Thyroid gland (tissue), 4 donors: ENCODE measurements at places on chromosomes 7 and 10.

GRCh38 chr10:71277914-71278665 lies 41.0 kb upstream of the SLC29A3 start:
- H3K27ac ChIP-seq, result no peak overlapping the region
- H3K27me3 ChIP-seq, result no peaks in the 10 kb centered on the region
- DNase-seq, result no peak
- H3K4me1 ChIP-seq, result no peaks in the 10 kb centered on the region
- no peak overlapping the region for H3K4me3 ChIP-seq

GRCh38 chr7:696812-697551 lies 29.5 kb upstream of the DNAAF5 start:
- H3K27me3 ChIP-seq, result no peaks in the 10 kb centered on the region
- no peak overlapping the region for H3K4me3 ChIP-seq
- H3K36me3 ChIP-seq, result no peaks in the 10 kb centered on the region
- H3K27ac ChIP-seq, result peak overlapping the region; percentile 60

- H3K36me3 ChIP-seq, result no peaks in the 10 kb centered on the region
- H3K27ac ChIP-seq, result no peak overlapping the region
- no peaks in the 10 kb centered on the region for H3K27me3 ChIP-seq
These were observed 11.8 kb downstream of the SLC25A13 start for GRCh38 chr7:96310110-96310509.

GRCh38 chr7:138981332-138982203 lies at the start of gene KIAA1549:
KIAA1549 (minus strand) TSS chr7:138981389; CDS start chr7:138981269, 120 bp downstream.
- peaks cover 28% of the 10 kb centered on the region for H3K4me1 ChIP-seq
- peak; percentile 73 for DNase-seq
- no peak within 1 kb of the TSS for H3K27ac ChIP-seq
- H3K36me3 ChIP-seq, result no peaks in the 10 kb centered on the region
- H3K27me3 ChIP-seq, result no peaks in the 10 kb centered on the region

DNA sequence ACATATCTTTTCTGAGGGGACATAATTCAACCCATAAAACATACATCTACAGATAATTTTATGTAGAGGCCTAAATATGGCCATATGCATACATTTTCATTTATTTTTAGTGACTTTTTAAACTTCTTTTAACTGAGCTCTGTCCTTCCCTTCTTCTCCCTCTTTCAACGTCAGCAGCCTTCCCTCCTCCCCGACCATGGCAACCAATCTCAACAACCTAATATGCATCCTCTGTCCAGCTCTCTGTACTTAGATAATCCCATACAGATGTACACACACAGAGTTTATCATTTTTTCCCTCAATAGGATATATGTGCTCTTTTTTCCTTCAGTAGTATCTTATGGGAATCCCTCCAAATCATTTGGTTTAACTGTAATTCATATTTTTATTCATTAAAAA lies 94.3 kb downstream of the CCDC71L start:
- H3K27ac ChIP-seq, result no peak overlapping the region
- no peak for DNase-seq
- H3K4me1 ChIP-seq, result no peaks in the 10 kb centered on the region
- H3K36me3 ChIP-seq, result no peaks in the 10 kb centered on the region
- no peak overlapping the region for H3K4me3 ChIP-seq

DNA sequence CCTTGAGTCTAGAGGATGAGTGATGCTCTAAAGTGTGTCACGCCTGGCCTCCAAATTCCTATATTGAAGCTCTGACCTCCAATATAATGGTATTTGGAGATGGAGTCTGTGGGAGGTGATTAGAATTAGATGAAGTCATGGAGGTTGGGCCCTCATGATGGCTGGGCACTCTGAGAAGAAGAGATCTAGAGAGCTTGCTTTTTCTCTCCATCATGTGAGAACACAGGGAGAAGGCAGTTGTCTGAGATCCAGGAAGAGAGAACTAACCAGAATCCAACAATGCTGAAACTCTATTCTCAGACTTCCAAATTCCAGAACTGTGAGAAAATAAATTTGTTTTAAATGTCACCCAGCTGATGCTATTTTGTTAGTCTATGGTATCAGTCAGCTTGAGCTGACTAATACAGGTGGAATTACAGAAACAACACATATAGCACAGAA lies 15.1 kb downstream of the RNF216 start:
- H3K4me1 ChIP-seq, result peaks cover 12% of the 10 kb centered on the region
- no peak overlapping the region for H3K4me3 ChIP-seq
- H3K36me3 ChIP-seq, result no peaks in the 10 kb centered on the region

DNA sequence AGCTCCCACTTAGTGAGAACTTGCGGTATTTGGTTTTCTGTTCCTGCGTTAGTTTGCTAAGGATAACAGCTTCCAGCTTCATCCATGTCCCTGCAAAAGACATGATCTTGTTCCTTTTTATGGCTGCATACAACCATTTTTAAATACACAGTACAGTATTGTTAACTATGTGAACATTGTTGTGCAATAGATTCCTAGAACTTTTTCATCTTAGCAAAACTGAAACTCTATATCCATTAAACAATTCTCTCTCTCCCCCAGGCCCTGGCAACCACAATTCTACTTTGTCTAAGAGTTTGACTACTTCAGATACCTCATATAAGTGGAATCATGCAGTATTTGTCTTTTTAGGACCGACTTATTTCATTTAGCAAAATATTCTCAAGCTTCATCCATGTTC lies 72.4 kb upstream of the CAPZA2 start:
- H3K36me3 ChIP-seq, result no peaks in the 10 kb centered on the region
- H3K27me3 ChIP-seq, result no peaks in the 10 kb centered on the region
- DNase-seq, result no peak
- no peak overlapping the region for H3K27ac ChIP-seq

GRCh38 chr10:26448292-26448691 lies 10.2 kb downstream of the APBB1IP start:
- no peaks in the 10 kb centered on the region for H3K4me1 ChIP-seq
- no peak overlapping the region for H3K4me3 ChIP-seq
- no peaks in the 10 kb centered on the region for H3K36me3 ChIP-seq
- H3K27ac ChIP-seq, result no peak overlapping the region
- no peaks in the 10 kb centered on the region for H3K27me3 ChIP-seq

- H3K27ac ChIP-seq, result no peak overlapping the region
- H3K27me3 ChIP-seq, result no peaks in the 10 kb centered on the region
- H3K4me1 ChIP-seq, result no peaks in the 10 kb centered on the region
These were observed 109.0 kb downstream of the PRKCQ start for GRCh38 chr10:6470894-6471618.

- H3K4me1 ChIP-seq, result peaks cover 30% of the 10 kb centered on the region
- no peaks in the 10 kb centered on the region for H3K27me3 ChIP-seq
- H3K4me3 ChIP-seq, result no peak overlapping the region
- DNase-seq, result peak; percentile 66
These were observed 3.1 kb downstream of the HPS6 start for GRCh38 chr10:102068216-102068615.

DNA sequence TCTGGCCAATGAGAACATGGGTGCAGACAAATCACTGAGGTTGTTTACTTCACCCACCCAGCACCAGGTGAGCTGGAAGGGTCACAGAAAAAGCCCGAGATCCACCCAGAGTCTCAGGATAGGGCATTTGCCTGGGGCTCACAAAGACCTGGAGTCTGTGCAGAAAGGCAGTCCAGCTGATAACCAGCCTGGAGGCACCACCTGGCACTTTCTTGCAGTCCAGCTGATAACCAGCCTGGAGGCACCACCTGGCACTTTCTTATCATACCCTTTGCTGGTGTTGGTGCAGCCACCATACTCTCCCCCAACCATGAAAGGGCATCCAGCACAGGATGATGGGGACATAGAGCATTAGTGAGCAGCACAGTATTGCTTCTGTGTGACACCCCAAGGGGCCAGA lies 104.1 kb downstream of the PPP1R3C start:
- DNase-seq, result no peak
- no peaks in the 10 kb centered on the region for H3K27me3 ChIP-seq
- no peaks in the 10 kb centered on the region for H3K4me1 ChIP-seq

GRCh38 chr10:50506861-50507573 lies 116.7 kb downstream of the SGMS1 start:
- H3K36me3 ChIP-seq, result no peaks in the 10 kb centered on the region
- H3K27me3 ChIP-seq, result no peaks in the 10 kb centered on the region
- peaks cover 25% of the 10 kb centered on the region for H3K4me1 ChIP-seq

DNA sequence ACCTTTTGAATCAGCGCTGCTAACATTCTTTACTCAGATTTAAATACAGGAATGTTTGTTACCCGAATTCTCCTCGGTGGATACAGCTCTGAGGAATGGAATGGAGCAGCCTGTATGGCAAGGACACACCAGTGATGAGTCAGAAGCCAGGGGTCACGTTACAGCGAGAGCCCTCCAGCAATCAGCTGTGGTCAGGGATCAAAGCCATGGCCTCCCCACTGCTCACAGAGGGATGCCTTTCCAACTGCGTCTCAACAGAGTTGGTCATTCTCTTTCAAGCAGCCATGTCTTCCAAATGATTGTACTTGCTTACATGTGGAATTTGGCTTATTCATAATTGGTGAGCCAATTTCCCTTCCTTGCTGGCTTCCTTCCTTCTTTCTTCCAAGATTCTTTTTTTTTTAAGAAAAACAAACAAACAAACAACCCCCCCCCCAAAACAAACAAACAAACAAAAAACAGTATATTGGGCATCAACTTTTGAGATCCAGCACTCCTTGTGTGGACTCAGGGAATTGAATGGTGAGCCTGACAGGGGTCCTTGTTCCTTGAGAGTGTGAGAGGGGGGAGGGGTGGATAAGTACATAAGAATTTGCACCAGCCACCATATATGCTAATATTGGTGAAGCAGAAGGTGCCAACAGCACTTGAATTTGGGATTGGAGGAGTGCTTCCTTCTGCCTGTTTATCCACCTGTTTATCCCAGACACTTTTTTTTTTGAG lies 100.2 kb downstream of the ATXN7L1 start:
- peak; percentile 5 for DNase-seq
- no peaks in the 10 kb centered on the region for H3K4me1 ChIP-seq
- no peak overlapping the region for H3K4me3 ChIP-seq
- no peaks in the 10 kb centered on the region for H3K27me3 ChIP-seq
- H3K36me3 ChIP-seq, result no peaks in the 10 kb centered on the region

DNA sequence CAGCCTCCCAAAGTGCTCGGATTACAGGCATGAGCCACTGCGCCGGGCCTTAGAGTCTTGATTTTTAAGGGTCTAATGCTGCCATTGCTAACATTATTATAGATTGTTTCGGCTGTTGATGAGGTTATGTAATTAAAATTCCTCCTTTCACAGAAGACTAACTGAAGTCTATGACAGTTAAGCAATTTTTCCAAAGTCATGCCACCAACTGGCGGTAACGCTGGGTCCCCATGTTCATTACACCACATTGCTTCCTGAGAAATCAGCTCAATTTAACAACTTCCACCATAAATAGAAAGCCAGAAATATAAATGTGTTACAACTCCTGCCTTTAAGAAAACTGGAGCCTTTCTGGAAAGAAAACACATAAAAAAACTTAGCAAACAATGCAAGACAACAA lies 3.5 kb downstream of the ERLIN1 start:
- H3K36me3 ChIP-seq, result peaks cover 9% of the 10 kb centered on the region
- peaks cover 7% of the 10 kb centered on the region for H3K4me1 ChIP-seq
- H3K27ac ChIP-seq, result no peak overlapping the region
- no peak overlapping the region for H3K4me3 ChIP-seq

- DNase-seq, result peak; percentile 97
- H3K4me1 ChIP-seq, result peaks cover 50% of the 10 kb centered on the region
- H3K27me3 ChIP-seq, result no peaks in the 10 kb centered on the region
- H3K4me3 ChIP-seq, result no peak overlapping the region
- H3K36me3 ChIP-seq, result no peaks in the 10 kb centered on the region
These were observed 121.9 kb downstream of the INPP5A start for GRCh38 chr10:132659206-132660091.

GRCh38 chr7:25752154-25752553 lies 399.8 kb upstream of the NFE2L3 start:
- peaks cover 35% of the 10 kb centered on the region for H3K4me1 ChIP-seq
- H3K36me3 ChIP-seq, result no peaks in the 10 kb centered on the region
- no peaks in the 10 kb centered on the region for H3K27me3 ChIP-seq
- no peak overlapping the region for H3K27ac ChIP-seq
- H3K4me3 ChIP-seq, result no peak overlapping the region

- no peaks in the 10 kb centered on the region for H3K36me3 ChIP-seq
- no peak overlapping the region for H3K27ac ChIP-seq
- no peaks in the 10 kb centered on the region for H3K4me1 ChIP-seq
- no peaks in the 10 kb centered on the region for H3K27me3 ChIP-seq
- no peak for DNase-seq
- no peak overlapping the region for H3K4me3 ChIP-seq
These were observed 109.1 kb upstream of the ZNF438 start for GRCh38 chr10:31140716-31141115.

DNA sequence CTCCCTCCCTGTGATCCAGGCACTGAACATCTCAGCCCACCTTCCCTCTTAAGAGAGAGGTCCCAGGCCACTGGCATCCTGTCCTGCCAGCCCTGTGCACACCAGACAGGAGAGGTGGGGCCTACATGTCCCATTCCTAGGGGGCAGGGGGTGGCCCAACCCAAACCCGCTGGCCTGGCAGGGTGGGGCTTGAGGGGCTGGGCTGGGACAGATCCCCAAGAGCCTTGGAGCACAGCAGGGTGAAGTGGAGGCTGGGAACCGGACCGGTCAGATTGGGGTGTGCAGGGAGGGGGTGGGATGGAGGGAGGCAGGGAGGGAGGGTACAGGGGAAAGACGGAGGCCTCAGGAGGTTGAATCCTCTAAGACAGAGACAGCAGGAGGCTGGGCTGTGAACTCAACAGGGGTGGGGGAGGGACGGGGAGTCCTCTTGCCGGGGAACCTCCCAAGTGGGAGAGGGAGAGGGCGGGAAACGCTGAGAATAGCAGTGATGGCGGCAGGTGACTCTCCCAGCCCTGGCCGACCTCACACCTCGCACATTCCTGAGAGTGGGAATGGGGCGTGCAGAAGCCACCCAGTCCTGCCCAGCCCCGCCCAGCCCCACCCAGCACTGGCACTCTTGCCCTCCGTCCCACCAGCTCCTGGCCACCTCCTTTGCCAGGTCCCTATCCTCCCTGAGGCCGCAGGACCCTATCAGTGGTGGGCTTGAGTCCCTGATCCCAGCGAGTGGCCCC lies 6.7 kb downstream of the TSC22D4 start:
- no peak for DNase-seq
- no peak overlapping the region for H3K4me3 ChIP-seq
- no peaks in the 10 kb centered on the region for H3K36me3 ChIP-seq
- peaks cover 50% of the 10 kb centered on the region for H3K4me1 ChIP-seq
- H3K27ac ChIP-seq, result peak overlapping the region; percentile 43

DNA sequence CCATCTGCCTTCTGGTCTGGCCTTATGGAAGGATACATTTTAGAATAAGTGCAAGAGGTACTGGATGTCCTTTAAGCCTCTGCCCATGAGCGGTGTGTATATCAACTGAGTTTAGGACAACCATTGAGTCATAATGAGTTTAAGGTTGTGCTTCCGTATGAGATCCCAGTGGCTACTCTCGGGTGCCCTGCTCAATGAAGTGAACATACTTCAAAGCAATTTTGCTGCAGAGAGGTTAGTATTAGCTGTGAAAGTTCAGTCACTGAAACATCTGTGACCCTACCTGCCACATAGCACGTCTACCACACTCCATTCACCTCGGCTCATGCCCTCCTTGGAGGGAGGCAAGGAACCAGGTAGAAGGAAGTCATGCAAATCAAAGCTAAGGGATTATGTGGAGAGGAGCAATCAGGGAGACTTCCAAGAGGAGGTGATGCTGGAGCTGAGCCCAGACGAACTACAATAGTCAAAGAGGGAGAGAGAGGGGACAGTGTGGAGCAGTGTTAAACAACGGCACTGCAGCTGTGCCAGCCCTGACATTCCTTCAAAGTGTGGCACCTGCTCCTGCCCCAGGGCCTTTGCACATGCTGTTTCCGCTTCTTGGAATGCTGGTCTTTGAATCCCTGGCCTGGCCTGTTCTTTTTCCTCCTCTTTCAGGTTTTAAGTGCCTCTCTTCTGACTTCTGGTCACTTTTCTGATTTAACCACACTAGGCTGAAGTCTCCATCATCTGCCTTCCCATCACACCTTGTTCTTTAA lies 25.4 kb downstream of the BTBD16 start:
- H3K4me3 ChIP-seq, result no peak overlapping the region
- no peak for DNase-seq
- H3K36me3 ChIP-seq, result no peaks in the 10 kb centered on the region
- peaks cover 5% of the 10 kb centered on the region for H3K4me1 ChIP-seq
- H3K27me3 ChIP-seq, result no peaks in the 10 kb centered on the region
